ENCODE measurements at places on chromosomes 2 and 18.
A peak's percentile ranks its signal among the peaks of the same experiment; 100 is the strongest.

DNA sequence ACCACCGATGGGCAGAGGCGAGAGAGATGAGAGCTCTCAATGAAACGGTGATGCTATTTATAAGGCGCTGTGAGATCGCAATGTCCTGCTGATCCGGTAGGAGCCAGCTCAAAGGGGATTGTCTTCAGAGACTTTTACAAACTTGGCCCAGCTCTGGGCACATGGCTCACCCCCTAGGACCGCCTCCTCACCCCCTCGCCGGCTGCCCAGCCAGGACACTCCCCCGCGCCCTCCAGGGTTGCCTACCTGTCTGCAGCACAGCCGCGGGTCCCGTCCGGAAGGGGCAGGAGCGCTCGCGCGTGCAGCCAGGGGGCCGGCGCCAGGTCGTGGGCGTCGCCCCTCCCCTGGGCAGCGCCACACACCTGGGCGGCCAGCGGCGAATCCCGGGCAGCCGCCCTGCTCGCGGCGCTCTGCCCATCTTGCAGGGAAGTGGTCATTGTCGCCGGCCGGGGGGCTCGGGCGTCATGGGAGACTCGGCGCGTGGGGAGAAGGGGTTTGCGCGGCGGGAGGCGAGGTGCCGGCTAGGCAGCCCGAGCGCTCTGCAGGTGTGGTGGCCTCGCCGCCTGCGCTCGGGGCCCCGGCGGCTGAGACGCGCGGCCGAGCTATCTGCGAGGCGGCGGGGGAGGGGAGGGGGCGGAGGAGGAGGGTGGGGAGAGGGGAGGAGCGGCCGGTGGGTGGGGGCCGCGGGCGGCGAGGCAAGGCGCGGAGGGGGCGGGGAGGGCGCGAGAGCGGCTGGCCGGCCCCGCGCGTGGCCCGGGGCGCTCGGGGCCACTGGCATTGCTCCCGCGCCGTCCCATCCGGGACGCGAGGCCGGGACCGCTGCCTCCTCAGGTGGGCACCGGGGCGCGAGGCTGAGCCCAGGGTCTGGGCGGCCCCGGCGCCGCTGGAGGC, at the start of gene GRB14:
GRB14 (minus strand) TSS at position 610 of the 891 bp plus-strand sequence; CDS start at position 437, 173 bp downstream.
- peak; percentile 9 for DNase-seq

DNA sequence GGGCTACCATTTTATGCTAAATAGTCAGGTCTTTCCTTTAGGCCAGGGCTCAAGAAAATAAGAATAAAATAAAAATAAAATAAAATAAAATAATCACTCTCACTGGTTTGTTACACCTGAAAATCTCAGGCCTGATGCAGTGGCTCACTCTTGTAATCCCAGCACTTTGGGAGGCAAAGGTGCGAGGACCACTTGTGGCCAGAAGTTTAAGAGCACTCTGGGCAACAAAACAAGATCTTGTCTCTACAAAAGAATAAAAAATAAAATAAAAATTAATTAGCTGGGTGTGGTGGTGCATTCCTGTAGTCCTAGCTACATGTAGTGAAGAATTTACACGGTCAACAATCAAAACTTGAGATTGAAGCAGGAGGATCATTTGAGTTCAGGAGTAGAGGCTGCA, 159.4 kb downstream of the NRXN1 start:
- no peak for DNase-seq

GRCh38 chr2:44796771-44797170, 144.7 kb upstream of the SIX3 start:
- no peak for DNase-seq

DNA sequence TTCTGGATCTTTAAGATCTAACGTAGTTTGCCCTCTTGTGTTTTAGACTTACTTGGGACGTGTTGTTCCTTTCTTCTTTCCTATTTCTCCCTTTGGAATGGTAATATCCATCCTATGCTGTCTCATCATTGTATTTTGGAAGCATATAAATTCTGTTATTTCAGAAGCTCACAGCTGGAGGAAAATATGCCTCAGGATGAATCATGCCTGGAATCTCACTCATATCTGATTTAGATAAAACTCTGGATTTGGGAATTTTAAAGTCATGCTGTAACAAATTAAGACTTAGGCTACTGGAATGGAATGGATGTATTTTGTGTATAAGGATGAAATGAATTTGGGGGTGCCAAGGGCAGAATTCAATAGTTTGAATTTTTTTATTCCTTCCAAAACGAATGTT, 245.2 kb upstream of the GULP1 start:
- no peak for DNase-seq

GRCh38 chr2:21544392-21544791, 420.6 kb downstream of the TDRD15 start:
- DNase-seq: no peak

GRCh38 chr18:79584491-79585394, 94.9 kb upstream of the CTDP1 start:
- DNase-seq: no peak

- no peak for DNase-seq
Observed at GRCh38 chr2:144328938-144329337, 191.0 kb downstream of the ZEB2 start.

DNA sequence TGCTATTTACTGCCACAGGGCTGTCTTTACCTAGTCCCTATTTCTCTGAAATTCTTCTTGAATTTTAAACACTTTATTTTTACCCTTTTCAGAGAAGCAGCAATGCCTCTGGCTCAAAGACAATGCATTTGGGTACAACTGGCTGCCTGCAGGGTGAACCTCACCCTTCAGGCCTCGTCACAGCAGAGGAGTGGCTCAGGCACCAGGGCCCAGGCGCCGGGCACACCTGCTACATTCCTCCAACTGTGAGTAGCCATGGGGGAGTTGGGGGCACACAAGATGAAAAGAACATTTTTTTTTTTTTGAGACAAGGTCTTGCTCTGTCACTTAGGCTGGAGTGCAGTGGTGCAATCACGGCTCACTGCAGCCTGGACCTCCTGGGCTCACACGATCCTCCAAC, 74.9 kb upstream of the KCNE4 start:
- no peak for DNase-seq

DNA sequence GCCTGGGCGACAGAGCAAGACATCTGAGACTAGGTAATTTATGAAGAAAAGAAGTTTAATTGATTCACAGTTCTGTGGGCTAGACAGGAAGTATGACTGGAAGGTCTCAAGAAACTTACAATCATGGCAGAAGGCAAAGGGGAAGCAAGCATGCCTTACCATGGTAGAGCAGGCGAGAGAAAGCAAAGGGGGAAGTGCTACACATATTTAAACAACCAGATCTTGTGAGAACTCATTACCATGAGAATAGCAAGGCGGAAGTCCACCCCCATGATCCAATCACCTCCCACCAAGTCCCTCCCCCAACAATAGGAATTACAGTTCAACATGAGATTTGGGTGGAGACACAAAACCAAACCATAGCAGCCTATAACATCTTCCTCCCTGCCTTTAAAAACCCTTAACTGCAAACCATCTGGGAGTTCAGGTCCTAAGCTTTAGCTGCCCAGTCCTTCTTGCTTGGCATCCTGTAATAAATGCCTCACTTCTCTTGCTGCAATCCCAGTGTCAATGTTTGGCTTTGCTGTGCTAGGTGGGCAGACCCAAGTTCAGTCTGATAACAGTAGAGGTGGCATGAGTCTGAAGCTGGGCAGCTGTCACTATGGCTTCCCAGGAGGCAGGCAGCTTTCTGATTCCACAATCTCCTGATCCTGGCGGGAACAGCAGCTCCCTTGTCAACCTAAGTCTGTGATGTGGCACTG, 11.2 kb upstream of the SP5 start:
- DNase-seq: no peak

DNA sequence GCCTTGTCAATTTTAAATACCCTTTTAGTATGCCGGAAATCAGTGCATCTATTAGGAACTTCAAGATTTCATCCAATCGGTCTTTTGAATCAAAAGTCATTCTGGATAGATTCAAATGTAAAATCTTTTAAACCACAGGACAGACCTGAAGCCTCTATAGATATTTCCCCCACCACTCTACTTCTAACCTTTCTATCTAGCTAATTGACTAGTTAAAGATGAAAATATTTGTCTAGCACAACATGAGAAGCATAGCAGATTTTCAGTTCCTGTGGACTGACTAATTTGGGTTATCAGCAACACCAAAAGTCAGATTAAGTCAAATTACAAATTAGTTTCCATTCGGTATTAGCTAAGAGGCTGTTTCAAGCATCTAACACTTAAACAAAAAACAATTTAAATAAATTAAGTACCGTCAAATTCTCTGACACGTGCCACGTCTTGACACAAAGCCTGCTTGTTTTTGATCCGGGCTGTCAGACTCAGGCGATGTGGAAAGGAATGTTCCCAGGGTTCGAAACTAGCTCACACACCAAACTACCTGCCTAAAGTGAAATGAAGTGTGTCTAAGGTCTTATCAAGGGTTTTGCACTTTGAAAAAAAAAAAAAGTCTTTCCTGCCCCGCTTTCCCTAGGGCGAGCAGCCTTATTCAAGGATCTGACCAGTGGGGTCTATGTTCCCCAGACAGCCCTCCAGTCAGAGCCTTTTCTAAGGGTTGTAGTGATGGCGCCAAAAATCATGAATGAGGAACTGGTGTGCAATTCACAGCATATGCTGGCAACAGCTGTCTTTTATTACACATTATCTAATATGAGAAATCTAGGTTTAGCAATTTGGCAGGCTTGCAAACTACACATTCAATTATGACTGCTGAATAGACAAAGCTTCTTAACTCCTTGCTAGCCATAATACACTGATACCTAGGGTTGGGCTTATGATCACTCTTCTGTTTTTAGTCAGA, 4.7 kb downstream of the CYTIP start:
- DNase-seq: no peak

- no peak for DNase-seq
Observed at GRCh38 chr2:65724752-65725151, 292.4 kb upstream of the SPRED2 start.

GRCh38 chr18:54672846-54673475, 81.9 kb downstream of the DYNAP start:
- DNase-seq: no peak

DNA sequence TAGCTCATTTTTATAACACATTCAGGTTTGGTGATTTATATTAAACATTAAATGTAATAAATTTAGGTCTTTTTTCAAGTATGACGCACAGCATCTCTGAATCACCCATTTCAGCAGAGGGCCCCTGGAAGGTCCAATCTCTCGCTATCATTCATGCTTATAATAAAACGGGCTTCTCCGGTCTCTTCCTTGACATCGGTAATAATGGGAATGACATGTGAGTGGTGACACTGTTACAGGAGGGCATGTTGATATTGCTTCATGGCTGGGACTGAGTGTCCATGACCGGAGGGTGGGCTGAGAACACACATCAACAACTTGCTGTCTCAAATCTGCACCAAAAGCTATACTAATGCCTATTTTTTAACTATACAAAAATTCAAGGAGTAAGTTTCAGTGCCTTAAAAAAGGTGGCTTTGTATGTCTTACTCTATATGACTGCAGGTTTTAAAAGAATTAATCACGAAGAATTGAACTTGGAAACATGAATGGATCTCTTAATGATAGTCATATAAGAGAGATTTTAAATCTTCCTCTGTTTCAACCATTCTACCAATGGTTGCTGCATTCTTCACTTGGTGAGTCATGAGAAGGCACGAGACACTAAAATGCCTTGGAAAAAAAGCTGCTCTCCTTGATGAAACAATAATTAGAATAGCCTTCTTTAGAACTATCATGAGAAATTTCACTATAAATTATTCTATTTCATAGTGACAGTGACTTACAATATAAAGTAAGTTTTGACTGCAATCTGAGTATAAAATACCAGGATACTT, 101.9 kb upstream of the NRP2 start:
- DNase-seq: no peak

DNA sequence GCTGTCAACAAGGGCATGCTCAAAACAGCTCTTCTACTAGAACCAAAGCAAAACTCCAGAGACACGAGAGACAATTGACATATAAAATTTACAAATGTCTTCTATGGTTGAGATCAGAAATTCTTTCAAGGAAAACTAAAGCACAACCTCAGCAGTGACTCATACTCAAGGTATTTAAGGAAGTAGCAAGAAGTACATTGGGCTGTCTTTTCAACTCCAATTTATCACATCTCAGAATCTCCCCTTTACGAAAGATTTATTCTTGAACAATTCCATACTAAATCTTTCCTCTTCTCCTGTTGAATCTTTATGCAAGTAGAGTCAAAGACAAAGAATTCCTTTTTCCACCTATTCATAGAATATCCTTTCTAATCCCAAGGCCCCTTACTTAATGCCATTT, 324.0 kb downstream of the IRS1 start:
- DNase-seq: no peak

GRCh38 chr2:227117027-227117426, 47.0 kb downstream of the COL4A4 start:
- DNase-seq: no peak

- DNase-seq: no peak
Observed at GRCh38 chr2:122368576-122369243, 613.3 kb downstream of the TSN start.

- DNase-seq: no peak
Observed at GRCh38 chr2:31003749-31004148, 134.5 kb downstream of the GALNT14 start.

GRCh38 chr2:166762746-166763145, 125.5 kb upstream of the XIRP2 start:
- no peak for DNase-seq

DNA sequence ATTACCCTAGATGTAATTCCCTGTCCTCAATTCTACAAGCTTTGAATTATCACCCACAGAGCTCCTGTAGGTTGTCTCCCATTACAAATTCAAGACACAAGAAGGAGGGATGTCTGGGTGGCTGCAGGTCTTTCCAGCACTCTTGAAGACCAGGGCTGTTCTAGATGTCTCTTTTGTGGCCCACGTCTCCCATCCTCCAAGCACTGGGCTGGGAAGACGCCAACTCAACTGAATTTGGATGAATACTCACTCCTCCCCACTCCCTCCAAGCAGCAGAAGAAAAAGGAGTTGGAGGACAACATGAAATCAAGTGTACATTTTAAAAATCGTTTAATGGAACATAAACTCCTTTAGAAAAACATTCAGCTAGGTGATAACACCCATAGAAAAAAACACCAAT, 31.2 kb downstream of the SMAD7 start:
- no peak for DNase-seq

- DNase-seq: no peak
Observed at GRCh38 chr2:28202719-28203118, 189.9 kb upstream of the FOSL2 start.

DNA sequence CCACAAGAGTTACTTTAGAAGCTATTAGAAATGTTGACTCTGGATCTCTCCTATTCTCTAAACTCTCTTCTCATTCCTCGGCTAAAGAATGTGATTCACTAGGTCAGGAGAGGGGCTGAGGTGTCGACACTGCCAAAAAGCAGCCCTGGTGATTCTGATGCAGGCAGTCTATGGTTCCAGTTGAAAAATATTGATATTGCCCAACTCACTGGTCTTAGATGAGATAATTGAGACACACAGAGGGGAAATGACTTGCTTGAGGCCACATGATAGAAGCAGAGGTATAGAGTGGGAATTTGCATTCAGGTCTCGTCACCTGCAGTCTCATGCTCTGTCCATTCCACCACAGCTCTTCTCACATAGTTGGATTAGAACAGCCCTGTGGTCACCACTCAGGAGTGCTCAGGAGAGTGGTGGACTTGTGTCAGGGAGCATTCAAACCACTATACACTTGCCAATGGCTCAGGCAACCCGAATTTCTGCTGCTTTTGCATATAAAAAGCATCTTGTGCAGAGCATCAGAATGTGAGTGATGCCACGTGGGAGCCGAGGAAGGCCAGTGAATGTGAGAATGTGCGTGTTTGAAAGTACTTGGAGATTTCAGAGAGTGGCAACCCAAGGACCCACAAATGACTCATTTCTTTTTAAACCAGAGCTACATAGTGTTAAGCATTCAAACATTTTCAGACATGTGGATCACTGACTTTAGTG, 65.1 kb upstream of the CTLA4 start:
- no peak for DNase-seq

Data from neural crest cell (in vitro differentiated cells).